ENCODE measurements at places on chromosomes 4 and X. TPM values are rescaled to one million over a fixed set of nuclear protein-coding genes. Genes with fewer than 3 reads are reported as not detected.

Gene MAGED4
- total RNA-seq = 115 TPM

Gene AVPR2
- total RNA-seq = not detected

Gene BLTP1
- 95.0 TPM for total RNA-seq

Gene EGFL6
- total RNA-seq = not detected

Data from placental epithelial cell (primary cell).